Heart right ventricle (tissue), 16 donors: ENCODE measurements at places on chromosomes 16 and 17. TPM values are rescaled to one million over a fixed set of nuclear protein-coding genes. Genes with fewer than 3 reads are reported as not detected.

COPZ2 gene
- 54.5 TPM for total RNA-seq

SLC12A3 gene
- not detected for total RNA-seq

CSH2 gene
- not detected for total RNA-seq

C1QTNF1 gene
- 208 TPM for total RNA-seq

EMP2 gene
- 55.9 TPM for total RNA-seq

TMEM235 gene
- not detected for total RNA-seq

SLC16A13 gene
- total RNA-seq = 0.70 TPM

TMEM100 gene
- 12.1 TPM for total RNA-seq

ERN2 gene
- not detected for total RNA-seq

CRYBA1 gene
- not detected for total RNA-seq

CDH5 gene
- total RNA-seq = 71.7 TPM

NECAB2 gene
- 1.1 TPM for total RNA-seq

SLC6A4 gene
- total RNA-seq = 0.20 TPM

DPEP2 gene
- 1.7 TPM for total RNA-seq

WNT9B gene
- 0.25 TPM for total RNA-seq

CHST5 gene
- total RNA-seq = 0.08 TPM

RNF157 gene
- total RNA-seq = 5.4 TPM

TACO1 gene
- 43.7 TPM for total RNA-seq

C16orf74 gene
- 2.2 TPM for total RNA-seq

SBK1 gene
- 1.9 TPM for total RNA-seq

YBX2 gene
- 1.6 TPM for total RNA-seq

NOD2 gene
- total RNA-seq = 1.4 TPM

NTN1 gene
- total RNA-seq = 24.4 TPM

MAPK8IP3 gene
- total RNA-seq = 68.0 TPM

ZDHHC1 gene
- total RNA-seq = 4.5 TPM

UNC119 gene
- total RNA-seq = 23.1 TPM

TMC8 gene
- 3.0 TPM for total RNA-seq

ADCY9 gene
- total RNA-seq = 43.2 TPM

GRIN2A gene
- total RNA-seq = 9.0 TPM

SLC35G6 gene
- total RNA-seq = not detected

OR1F1 gene
- not detected for total RNA-seq

CLEC3A gene
- total RNA-seq = not detected

SDR42E1 gene
- 0.96 TPM for total RNA-seq

LGALS9B gene
- total RNA-seq = not detected

HEATR9 gene
- total RNA-seq = not detected

NTN3 gene
- not detected for total RNA-seq

GDPD1 gene
- total RNA-seq = 2.9 TPM

TOP2A gene
- total RNA-seq = 0.49 TPM

KCTD19 gene
- not detected for total RNA-seq

COIL gene
- 7.5 TPM for total RNA-seq

RABEP2 gene
- total RNA-seq = 20.0 TPM

LLGL2 gene
- 2.3 TPM for total RNA-seq

IKZF3 gene
- 0.34 TPM for total RNA-seq

MYO15A gene
- total RNA-seq = 0.11 TPM

LASP1 gene
- total RNA-seq = 23.1 TPM

PVALEF gene
- total RNA-seq = not detected

PRSS36 gene
- total RNA-seq = 0.30 TPM

CACNG5 gene
- total RNA-seq = not detected

C16orf54 gene
- total RNA-seq = 0.76 TPM

CAPN15 gene
- total RNA-seq = 14.9 TPM

CFAP20 gene
- 41.8 TPM for total RNA-seq

SGCA gene
- total RNA-seq = 136 TPM

FOXN1 gene
- total RNA-seq = not detected

CA4 gene
- 17.0 TPM for total RNA-seq

PGAP6 gene
- total RNA-seq = 33.6 TPM

BCL6B gene
- 35.4 TPM for total RNA-seq

CNGB1 gene
- not detected for total RNA-seq

CA7 gene
- not detected for total RNA-seq
